ENCODE measurements at places on chromosomes 12 and 14. TPM values are rescaled to one million over a fixed set of nuclear protein-coding genes. Genes with fewer than 3 reads are reported as not detected.

ISCU gene
- 94.3 TPM for total RNA-seq

TMEM132C gene
- not detected for total RNA-seq

KRT75 gene
- 0.26 TPM for total RNA-seq

KLHDC1 gene
- total RNA-seq: 0.16 TPM

DPF3 gene
- total RNA-seq: 0.06 TPM

All from A549 treated with GW870086 at 1 μM for 4 hours (cell line).